Non-pigmented ciliary epithelial cell (primary cell): ENCODE measurements at places on chromosomes 2 and 18.
A peak's percentile ranks its signal among the peaks of the same experiment; 100 is the strongest.

GRCh38 chr2:11550901-11551568 is 17.2 kb downstream of the GREB1 start:
- DNase-seq, result no peak

DNA sequence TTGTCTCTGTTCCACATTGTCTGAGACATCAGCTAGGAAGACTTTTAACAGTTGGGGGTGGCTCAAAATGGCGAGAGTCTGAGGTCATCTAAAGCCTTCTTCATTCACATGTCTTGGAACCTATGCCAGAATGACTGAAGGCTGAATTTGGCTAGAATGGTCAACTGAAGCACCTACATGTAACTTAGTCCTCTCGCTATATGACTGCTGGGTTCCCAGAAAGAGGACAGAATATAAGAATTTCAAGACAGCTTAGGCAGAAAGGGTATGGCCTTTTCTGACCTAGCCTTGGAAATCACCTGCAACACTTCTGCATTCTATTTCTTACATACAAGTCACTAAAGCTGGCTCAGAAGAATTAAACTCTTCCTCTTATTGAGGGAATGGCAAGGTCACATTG is 75.6 kb upstream of the OTX1 start:
- no peak for DNase-seq

GRCh38 chr2:31207790-31208189 is 9.5 kb downstream of the CAPN14 start:
- no peak for DNase-seq

DNA sequence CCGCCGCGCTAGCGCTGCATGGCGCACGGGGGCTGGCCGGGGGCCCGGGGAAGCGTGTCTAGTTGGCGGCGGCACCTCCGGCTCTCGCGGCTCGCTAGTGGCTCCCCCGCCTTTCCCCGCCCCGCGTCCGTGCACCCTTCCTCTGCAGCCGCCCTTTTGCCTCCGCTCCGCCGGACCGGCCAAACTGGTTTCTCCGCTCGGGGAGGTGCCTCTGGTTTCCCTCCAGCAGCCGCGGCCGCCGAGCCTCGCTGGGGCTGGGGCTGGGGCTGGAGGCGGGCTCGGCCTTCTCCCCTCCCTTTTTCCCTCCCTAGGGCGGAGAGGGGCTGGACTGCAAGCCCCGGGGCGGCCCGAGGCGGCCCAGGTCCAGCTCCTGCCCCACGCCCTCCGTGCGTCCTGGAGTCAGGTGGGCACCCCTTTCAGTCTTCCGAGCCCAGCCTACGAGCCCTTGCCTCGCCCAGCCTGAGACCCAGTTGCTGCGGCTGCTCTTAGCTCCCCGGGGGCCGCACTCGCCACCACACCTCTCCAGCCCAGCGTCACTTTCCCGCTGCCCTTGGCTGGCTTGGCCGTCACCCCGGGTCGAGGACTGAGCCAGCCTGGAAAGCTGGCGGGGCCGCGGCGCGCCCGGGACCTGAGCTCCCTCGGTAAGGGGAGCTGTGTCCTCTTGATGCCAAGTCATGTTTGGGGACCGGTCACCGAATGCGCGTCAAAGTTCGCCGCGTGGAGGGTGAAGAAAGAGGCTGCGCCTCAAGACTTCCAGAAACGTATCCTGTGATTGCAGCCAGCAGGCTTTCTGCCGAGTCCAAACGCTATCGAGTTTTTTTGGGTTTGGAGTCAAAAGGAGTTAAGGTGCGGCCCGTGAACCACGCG is at the start of gene ATP8B1:
ATP8B1 (minus strand) TSS at position 213 of the 867 bp plus-strand sequence. CDS start 71,508 bp downstream, outside the sequence.
- no peak for DNase-seq

GRCh38 chr18:42025491-42025890 is 70.5 kb downstream of the PIK3C3 start:
- no peak for DNase-seq

- DNase-seq, result no peak
Observed at GRCh38 chr2:166944909-166945308, 56.6 kb downstream of the XIRP2 start.

DNA sequence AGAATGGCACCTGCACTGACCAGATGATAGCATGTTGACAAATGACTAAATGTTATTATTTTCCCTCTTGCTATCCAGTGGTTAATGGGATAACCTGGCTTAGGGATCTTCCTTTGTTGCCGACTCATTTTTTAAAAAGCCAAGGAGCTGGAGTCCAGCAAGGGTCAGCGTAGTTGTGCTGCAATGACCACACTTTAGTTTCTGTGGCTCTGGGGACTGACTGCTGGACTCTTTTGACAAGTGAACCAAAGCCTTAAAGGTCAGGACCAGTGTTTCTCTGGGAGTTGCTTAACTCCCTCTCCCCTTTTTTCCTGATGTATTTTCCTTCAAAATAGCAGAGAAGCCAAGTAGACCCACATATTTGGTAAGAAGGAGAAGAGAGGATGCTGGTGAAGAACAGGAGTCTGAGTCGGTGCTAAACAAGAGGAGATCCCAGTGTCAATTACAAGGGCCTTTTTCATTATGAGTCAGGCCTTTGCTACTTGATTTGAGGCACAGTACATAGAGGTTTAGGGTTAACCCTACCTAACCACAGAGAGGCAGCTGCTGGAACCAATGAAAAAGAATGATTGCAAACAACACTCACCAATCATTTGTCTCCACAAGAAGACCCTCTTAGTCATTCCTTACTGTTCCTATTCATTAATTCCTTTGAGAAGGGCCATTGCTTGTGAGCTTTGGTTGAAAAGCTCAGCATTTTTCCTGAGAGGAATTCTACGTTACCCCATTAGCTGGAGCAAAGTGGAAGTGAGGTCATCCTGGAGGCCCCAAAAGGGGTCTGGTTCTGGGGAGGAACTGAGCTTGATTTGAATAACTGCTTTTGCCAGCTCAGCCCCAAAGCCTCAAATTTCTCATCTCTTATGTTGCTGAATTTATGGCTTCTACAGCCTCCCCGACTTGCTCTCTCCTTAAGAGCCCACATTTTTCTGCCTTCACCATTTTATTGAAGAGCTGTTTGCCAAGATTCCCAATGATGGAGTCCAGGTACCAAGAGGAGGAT is 137.6 kb upstream of the HNMT start:
- DNase-seq, result no peak

- no peak for DNase-seq
Observed at GRCh38 chr2:71499691-71500090, 46.3 kb downstream of the DYSF start.

GRCh38 chr2:36322108-36322507 is 33.5 kb upstream of the CRIM1 start:
- peak; percentile 43 for DNase-seq

DNA sequence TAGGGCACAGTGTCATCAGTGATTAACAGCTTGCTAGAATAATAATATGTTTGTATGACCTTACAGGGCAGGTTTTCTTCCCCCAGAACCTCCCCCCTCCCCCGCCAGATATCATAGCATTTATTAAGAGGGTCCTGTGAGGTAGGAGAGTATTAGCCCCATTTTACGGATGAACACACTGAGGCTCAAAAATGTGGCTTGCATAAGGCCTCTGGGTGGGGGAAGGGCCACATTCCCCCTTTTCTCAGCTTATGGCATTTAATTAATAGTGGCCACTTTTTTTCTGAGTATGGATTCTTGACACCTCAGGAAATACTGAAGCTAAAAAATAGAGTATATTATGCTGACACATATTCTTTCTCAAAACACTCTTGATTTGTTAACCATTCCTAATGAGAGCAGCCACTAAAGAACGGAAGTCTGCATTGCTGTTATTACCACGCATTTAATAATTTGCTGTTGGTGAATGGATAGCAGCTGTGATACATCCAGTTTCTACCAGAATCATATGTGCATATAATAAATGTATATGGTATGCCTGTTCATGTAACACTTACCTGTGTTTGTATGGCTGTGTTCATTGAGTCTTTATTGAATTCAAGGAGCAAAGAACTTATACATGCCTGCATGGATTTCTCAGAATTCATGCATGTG is 3.0 kb downstream of the CTIF start:
- no peak for DNase-seq

- DNase-seq, result no peak
Observed at GRCh38 chr2:37616677-37617005, 54.8 kb downstream of the CDC42EP3 start.

GRCh38 chr2:230871361-230872150 is 6.8 kb downstream of the ITM2C start:
- DNase-seq, result no peak

DNA sequence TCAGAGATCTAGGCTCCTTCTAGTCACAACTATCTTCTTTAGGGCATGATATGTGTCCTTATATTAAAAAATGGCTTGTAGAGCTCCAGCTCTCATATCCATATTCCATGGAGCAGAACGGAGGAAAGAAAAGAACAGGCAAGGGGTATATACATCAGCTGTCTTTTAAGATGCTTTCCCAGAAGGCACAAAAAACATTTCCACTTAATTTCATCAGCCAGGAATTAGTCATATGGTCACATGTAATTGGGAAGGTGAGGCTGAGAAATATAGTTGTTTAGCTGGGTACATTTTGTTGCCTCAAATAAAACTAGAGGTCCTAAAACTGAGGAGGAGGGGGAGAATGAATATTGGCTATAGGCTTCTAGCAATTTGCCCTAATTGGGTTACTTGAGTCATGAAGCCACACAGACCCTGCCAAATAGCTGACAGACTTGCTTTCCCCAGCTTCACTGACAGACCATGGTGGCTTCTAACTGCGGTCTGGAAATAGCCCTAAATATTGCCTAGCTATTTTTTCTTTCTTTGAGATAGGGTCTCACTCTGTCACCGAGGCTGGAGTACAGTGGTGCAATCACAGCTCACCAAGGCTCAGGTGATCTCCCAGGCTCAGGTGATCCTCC is 20.0 kb downstream of the MAIP1 start:
- no peak for DNase-seq

GRCh38 chr18:10168477-10168876 is 254.7 kb downstream of the VAPA start:
- no peak for DNase-seq

- peak; percentile 93 for DNase-seq
Observed at GRCh38 chr2:20148923-20149702, 75.8 kb downstream of the SDC1 start.

DNA sequence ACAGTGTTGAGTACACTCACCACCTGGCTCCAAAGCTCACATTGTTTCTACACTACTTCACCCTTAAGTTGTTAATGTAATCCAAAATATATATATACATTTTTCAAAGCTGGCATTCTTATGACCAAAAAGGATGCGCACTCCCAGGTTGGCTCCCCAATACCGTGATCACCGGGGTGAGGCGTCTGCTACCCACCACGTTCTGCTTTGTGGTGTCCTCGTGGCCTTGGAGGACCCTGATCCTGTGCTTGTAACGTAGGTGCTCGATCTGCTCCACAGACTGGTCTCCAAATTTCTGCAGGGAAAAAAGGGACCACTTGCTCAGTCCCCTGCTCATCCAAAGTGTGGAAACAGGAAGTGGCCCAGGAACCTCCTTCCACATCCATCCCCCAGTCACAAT is 25.8 kb downstream of the RPL31 start:
- DNase-seq, result no peak

DNA sequence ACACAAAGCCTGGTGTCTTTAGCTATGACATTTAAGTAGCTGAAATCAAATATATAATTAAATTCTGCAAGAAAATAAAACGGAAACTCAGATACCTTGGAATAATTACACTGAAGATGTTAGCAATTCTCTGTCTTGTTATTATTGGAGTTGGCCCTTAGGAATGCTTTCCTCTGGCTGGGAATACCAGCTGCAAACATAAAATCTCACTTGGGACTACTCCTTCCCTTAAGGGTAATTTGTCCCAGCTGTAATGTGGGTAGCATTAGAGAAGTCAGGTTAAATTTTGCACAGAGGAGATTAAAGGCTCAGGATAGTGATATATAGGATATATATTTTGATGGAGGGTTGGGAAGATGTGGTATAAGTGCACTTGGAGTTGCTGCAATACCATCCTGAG is 37.3 kb upstream of the GRP start:
- no peak for DNase-seq

- DNase-seq, result peak; percentile 22
Observed at GRCh38 chr2:190678444-190679162, 29.7 kb downstream of the NAB1 start.

- no peak for DNase-seq
Observed at GRCh38 chr18:37641573-37641972, 76.0 kb upstream of the CELF4 start.

- no peak for DNase-seq
Observed at GRCh38 chr18:75170916-75171315, 38.0 kb downstream of the PTGR3 start.
